ENCODE measurements at places on chromosomes 3 and 15. TPM values are rescaled to one million over a fixed set of nuclear protein-coding genes. Genes with fewer than 3 reads are reported as not detected.

Gene LRRC58
- 7.9 TPM for total RNA-seq

Gene COL8A1
- total RNA-seq = 10.5 TPM

Gene AEN
- total RNA-seq = 22.7 TPM

Gene SPATA12
- total RNA-seq = not detected

Gene GPR87
- not detected for total RNA-seq

Gene GOLGA6B
- total RNA-seq = not detected

Gene ANP32A
- 92.7 TPM for total RNA-seq

All from transverse colon (tissue), 4 donors.